Activated naive CD8-positive, alpha-beta T cell treated with anti-CD3 and anti-CD28 coated beads, Interleukin-2, amount 10 ng/mL, durations not matched to agents 7 days and 5 days (primary cell): ENCODE measurements at places on chromosomes 6 and 20. TPM values are rescaled to one million over a fixed set of nuclear protein-coding genes. Genes with fewer than 3 reads are reported as not detected.

DNA sequence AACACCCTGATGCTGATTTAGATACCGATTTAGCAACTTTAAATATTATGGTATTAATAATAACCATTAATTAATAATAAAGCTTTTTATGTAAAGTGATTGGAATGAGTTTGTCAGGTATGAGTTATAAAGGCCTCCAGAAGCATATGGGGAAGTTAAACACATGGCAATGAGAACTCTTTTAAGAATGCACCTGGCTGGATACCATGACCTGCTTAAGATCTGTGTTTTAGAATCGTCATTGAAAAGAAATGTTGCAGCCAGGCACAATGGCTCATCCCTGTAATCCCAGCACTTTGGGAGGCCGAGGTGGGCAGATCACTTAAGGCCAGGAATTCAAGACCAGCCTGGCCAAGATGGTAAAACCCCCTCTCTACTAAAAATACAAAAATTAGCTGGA is 197.5 kb downstream of the SOX4 start:
- no peak overlapping the region for H3K27ac ChIP-seq
- no peak for DNase-seq

DNA sequence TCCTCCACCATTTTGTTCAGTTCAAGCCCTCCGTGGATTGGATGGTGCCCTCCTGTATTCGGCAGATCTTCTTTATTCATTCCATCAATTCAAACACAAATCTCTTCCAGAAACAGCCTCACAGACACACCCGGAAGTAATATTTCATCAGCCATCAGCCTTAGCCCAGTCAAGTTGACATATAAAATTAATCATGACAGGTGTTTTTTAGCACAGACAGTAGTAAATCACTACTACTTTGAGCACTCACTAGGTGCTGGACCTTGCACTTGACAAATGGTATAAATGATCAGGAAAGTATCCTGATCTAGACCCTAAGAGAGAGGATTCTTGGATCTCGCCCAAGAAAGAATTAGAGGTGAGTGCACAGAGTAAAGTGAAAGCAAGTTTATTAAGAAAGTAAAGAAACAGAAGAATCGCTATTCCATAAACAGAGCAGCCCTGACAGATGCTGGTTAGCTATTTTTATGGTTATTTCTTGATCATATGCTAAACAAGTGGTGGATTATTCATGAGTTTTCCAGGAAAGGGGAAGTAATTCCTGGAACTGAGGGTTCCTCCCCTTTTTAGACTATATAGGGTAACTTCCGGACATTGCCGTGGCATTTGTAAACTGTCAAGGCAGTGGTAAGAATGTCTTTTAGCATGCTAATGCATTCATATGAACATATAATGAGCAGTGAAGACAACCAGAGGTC is 194.6 kb upstream of the LAMP5 start:
- H3K36me3 ChIP-seq, result no peaks in the 10 kb centered on the region
- no peak overlapping the region for H3K27ac ChIP-seq
- no peaks in the 10 kb centered on the region for H3K4me1 ChIP-seq
- no peak overlapping the region for H3K4me3 ChIP-seq
- H3K27me3 ChIP-seq, result no peaks in the 10 kb centered on the region

GRCh38 chr6:44954281-44954680 is 373.8 kb upstream of the RUNX2 start:
- DNase-seq, result no peak
- no peaks in the 10 kb centered on the region for H3K27me3 ChIP-seq
- H3K4me3 ChIP-seq, result no peak overlapping the region
- H3K4me1 ChIP-seq, result peaks cover 10% of the 10 kb centered on the region
- no peak overlapping the region for H3K27ac ChIP-seq

GRCh38 chr6:106557837-106558236 is 71.5 kb downstream of the RTN4IP1 start:
- no peak overlapping the region for H3K27ac ChIP-seq
- H3K4me3 ChIP-seq, result no peak overlapping the region
- H3K36me3 ChIP-seq, result peaks cover 22% of the 10 kb centered on the region
- DNase-seq, result no peak
- H3K4me1 ChIP-seq, result peaks cover 4% of the 10 kb centered on the region

NAPB gene
- 20.7 TPM for total RNA-seq

DNA sequence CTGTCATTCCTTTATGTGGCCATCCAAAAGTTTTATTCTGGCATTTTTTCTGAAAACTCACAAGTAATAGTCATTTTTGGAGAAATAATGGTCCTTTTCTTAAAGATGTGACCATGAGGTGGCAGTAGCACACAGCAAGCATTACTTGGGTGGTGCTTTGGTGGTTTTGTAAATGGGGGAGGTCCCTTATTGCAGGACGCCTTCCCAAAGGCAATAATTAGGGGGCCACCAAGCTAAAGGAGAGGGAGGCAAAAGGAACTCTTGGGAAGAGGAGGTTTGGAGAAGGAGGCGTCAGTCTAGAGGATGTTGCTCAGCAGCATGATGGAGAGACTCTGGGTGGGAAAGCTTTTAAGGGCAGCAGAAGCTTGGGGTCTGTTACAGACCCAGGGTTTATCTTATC is 422.6 kb upstream of the MMS22L start:
- no peak overlapping the region for H3K27ac ChIP-seq
- no peak for DNase-seq
- no peak overlapping the region for H3K4me3 ChIP-seq
- H3K27me3 ChIP-seq, result no peaks in the 10 kb centered on the region

DNA sequence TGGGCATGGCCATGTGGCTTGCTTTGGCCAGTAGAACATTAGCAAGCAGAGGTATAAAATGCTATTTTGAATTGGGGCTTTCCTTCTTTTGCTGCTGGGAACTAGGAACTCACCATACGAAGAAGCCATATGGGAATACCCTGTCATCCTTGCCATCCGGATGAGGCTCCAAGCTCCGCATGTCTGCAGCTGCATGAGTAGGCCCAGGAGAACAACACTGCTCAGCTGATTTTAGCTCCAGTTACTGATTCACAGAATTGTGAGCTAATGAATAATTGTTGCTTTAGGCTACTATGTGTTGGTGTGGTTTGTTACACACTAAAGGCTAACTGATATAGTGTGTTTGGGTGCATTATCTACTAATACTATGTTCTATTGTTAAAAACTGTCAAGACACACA is 2.7 kb upstream of the PLCB4 start:
- no peak overlapping the region for H3K4me3 ChIP-seq
- peaks cover 2% of the 10 kb centered on the region for H3K4me1 ChIP-seq
- no peak for DNase-seq
- no peak overlapping the region for H3K27ac ChIP-seq
- peaks cover 1% of the 10 kb centered on the region for H3K36me3 ChIP-seq

DNA sequence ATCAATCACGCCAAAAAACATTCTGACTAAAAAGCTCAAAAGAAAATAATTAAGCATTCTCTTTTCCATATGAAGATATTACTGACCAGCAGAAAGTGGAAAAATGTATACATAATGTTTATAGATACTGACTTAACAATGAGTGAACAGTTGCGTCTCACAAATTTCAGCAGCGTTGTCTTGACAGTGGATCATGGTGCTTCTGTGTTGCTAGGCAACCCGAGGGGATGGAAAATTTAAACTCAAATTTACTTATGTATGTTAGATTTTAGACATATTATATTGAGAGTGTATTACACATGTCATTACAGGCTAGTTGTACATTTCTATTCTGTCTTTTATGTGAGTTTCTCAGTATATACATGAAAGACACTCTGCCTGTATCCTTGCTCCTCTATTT is 110.2 kb downstream of the LAMA2 start:
- no peaks in the 10 kb centered on the region for H3K27me3 ChIP-seq
- no peaks in the 10 kb centered on the region for H3K4me1 ChIP-seq
- no peak overlapping the region for H3K27ac ChIP-seq
- no peaks in the 10 kb centered on the region for H3K36me3 ChIP-seq
- DNase-seq, result no peak

DNA sequence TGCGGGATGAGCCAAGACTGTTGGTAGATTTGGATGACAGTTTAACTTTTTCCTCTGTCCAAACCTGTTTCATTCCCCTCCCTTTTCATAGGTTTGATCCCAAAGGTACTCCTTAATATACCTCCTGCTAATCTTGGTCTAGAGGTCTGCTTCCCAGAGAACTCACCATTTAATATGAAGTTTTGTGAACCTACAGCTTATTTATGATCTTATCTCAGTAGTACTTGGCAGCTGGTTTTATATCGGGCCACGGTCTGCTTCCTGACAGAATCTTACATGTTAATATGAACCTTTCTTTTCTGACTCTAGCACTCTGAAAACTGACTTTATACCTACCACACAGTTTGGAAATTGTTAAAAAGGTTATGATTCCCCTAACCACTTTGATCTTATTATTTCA is 138.7 kb downstream of the MACROD2 start:
- H3K4me1 ChIP-seq, result no peaks in the 10 kb centered on the region
- no peak overlapping the region for H3K4me3 ChIP-seq
- H3K27ac ChIP-seq, result no peak overlapping the region
- H3K36me3 ChIP-seq, result no peaks in the 10 kb centered on the region
- H3K27me3 ChIP-seq, result no peaks in the 10 kb centered on the region

DNA sequence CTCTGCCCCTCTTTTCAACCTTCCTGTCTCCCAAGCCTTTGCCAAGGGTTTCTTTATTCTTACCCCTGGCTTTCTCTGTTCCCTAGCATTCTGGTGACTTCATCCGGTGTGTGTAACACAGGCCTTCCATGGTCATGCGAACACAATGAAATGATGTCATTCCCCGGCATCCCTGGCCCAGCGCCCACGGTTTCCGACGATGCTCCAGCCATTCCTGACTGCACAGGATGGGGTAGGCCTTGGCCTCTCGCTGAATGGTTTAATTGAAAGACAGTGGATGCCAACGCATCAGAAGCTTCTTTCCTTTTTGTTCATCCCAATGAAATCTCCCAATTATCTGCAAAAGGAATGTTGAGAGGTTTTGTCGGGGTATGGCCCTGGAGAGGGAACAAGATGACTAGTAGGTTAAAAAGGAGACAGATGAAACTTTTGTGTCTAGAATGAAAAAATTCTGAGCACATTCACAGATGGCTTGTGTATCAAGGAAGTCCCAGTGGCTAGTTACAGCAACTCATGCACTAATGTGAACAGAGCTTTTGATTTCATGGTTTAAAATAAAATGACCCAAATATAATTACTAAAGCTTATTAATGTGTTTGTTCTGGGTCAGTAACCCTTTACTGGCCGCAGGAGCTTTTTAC is 655.0 kb downstream of the QKI start:
- no peak for DNase-seq
- no peak overlapping the region for H3K27ac ChIP-seq
- H3K4me3 ChIP-seq, result no peak overlapping the region
- H3K36me3 ChIP-seq, result no peaks in the 10 kb centered on the region
- no peaks in the 10 kb centered on the region for H3K27me3 ChIP-seq

PPIL6 gene
- total RNA-seq, result 0.17 TPM

GRCh38 chr6:100962466-100962865 is 81.3 kb upstream of the ASCC3 start:
- H3K27ac ChIP-seq, result no peak overlapping the region
- H3K27me3 ChIP-seq, result no peaks in the 10 kb centered on the region
- no peak for DNase-seq
- H3K4me1 ChIP-seq, result no peaks in the 10 kb centered on the region
- no peak overlapping the region for H3K4me3 ChIP-seq

DNA sequence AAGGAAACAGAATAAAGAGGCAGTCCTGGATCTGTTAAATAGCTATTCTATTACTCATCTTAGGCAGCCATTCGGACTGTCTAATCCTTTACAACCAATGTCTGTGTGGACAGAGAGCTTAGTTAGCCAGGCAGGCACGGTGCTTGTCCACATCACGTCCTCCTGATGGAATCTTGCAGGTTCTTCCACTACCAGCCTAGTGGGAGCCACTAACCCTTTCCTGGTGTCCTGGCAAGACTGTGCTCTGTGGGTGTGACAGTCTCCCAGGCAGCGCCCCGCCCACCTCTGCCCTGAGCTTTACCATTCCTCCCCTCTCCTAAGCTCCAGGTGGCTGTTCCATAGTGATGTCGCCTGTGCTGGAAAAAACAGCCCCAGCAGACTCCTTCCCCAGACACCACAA is 78.3 kb upstream of the CLDN20 start:
- no peak for DNase-seq
- peaks cover 2% of the 10 kb centered on the region for H3K27me3 ChIP-seq
- H3K4me3 ChIP-seq, result no peak overlapping the region
- H3K27ac ChIP-seq, result no peak overlapping the region
- H3K4me1 ChIP-seq, result peaks cover 12% of the 10 kb centered on the region
- H3K36me3 ChIP-seq, result peaks cover 1% of the 10 kb centered on the region

DNA sequence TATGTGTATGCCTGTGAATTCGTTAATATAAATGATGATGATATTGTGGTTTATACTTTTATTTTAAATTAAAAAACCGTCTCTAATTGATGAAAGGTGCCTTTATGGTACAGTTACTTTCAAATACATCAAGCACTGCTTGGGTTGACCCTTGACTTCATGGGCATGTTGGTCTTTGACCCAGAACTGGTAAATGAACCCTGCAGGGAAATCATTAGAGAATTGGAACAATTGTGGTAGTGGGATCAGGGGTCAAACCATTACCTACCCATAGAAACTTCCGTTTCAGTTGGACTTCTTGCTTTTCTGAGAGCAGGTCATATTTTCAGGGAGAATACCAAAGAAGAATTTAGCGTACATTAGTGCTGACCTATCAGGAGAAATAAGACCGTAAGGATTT is 258.0 kb downstream of the TMEM242 start:
- peaks cover 29% of the 10 kb centered on the region for H3K4me1 ChIP-seq
- no peak overlapping the region for H3K4me3 ChIP-seq
- no peak for DNase-seq

- H3K4me1 ChIP-seq, result no peaks in the 10 kb centered on the region
- DNase-seq, result no peak
- H3K36me3 ChIP-seq, result no peaks in the 10 kb centered on the region
- no peaks in the 10 kb centered on the region for H3K27me3 ChIP-seq
- H3K4me3 ChIP-seq, result no peak overlapping the region
Observed at GRCh38 chr20:53180928-53181362, 208.8 kb downstream of the TSHZ2 start.

DNA sequence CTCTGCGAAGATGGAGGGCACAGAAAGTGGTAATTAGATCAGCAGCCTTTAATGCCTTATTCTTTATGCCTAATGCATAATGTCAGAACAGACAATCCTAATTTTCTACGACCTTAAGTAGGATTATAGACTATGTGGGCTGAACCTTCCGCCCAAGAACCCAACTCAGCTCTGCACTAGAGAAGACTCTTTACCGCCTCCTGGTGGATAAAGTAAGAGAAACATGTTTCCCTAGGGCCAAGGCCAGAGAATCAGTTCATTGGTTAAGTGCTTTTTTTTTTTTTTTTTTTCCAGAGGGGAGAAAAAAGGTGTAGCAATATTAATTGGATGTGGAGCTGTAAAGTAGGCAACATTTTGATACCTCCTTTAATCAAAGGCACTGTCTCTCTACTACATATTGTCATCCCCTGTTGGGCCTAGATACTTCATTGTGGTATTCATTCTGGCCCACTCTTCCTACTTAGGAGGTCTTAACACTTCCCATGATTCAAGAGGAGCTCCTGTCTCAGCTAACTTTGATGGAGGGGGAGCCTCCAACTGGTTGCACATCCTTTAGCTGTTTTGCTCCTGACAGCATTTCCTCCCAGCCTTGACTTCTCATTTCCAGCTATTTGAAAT is 124.9 kb upstream of the NRN1 start:
- no peaks in the 10 kb centered on the region for H3K36me3 ChIP-seq
- H3K27me3 ChIP-seq, result peaks cover 10% of the 10 kb centered on the region
- DNase-seq, result no peak

SLC32A1 gene
- total RNA-seq, result not detected

- H3K4me1 ChIP-seq, result peaks cover 2% of the 10 kb centered on the region
- H3K4me3 ChIP-seq, result no peak overlapping the region
- DNase-seq, result no peak
- H3K27me3 ChIP-seq, result no peaks in the 10 kb centered on the region
Observed at GRCh38 chr6:2061880-2062279, 183.5 kb downstream of the GMDS start.
